ENCODE measurements at places on chromosomes 12 and 14.

DNA sequence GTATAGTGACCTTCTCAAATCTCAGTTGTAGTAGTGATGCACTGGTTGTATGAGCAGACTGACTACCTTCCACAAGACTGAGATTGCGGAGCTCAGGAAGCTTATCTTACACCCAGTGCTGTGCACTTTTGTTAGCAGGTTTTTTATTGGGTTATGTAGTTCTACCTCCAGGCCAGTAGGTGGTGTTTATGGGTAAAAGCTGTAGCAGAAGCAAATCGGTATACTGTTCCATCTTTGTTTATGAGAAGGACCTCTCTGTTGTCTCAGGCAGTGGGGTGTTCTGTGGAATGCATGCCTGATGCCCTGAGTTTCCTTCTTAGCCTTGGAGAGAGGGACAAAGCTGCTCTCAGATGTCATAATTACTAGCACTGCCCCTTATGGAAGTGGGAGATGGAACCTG is 217.8 kb downstream of the LRFN5 start:
- no peak for DNase-seq

GRCh38 chr12:65886996-65887395 is 62.7 kb downstream of the HMGA2 start:
- DNase-seq = no peak

DNA sequence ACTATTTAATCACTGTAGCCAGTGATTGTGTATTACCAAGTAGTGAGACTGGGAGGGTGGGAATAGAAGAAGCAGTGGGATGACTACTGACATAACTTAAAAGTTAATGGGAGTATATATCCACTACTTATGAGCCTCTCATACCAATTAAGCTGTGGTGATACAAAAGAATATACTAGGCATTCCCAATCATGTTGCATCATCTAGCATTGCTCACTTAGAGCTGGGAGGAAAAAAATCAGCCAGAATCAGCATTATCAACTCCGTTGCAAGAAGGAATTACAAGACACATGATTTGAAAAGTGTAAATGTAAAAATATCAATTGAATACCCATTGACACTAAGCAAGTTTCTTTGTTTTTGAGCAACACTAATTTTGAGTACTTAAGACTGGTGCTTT is 745 bp upstream of the PPP1R36 start:
- no peak for DNase-seq

GRCh38 chr12:93419388-93420034 is 22.2 kb downstream of the UBE2N start:
- no peak for DNase-seq

DNA sequence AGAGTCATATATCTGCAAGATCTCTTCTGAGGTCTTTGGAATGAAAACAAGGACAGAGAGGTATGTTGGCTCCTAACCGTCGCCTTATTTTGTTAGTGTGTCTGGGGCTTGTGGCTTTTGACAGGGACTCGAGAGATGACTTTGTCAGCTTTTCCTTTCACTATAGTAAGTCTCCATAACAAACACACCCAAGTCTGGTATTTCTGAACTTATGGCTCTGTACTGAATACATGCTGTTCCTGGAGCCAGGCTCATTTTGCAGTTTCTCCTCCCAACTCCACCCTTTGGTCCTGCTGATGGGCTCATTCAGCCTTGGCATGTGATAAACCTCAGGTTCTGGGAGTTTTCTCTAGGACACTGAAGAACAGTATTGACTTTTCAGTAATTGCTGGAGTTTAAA is 27.7 kb upstream of the TMED10 start:
- DNase-seq = no peak

- DNase-seq = no peak
These were observed 5.9 kb downstream of the RIMBP2 start for GRCh38 chr12:130709971-130710732.

GRCh38 chr12:27900920-27901879 is 71.3 kb downstream of the PTHLH start:
- no peak for DNase-seq

- no peak for DNase-seq
These were observed 12.4 kb downstream of the ZBTB42 start for GRCh38 chr14:104813286-104813685.

- no peak for DNase-seq
These were observed 110.2 kb downstream of the BTG1 start for GRCh38 chr12:92035477-92035876.

- no peak for DNase-seq
These were observed 7.6 kb downstream of the TMEM121 start for GRCh38 chr14:105533811-105534498.

DNA sequence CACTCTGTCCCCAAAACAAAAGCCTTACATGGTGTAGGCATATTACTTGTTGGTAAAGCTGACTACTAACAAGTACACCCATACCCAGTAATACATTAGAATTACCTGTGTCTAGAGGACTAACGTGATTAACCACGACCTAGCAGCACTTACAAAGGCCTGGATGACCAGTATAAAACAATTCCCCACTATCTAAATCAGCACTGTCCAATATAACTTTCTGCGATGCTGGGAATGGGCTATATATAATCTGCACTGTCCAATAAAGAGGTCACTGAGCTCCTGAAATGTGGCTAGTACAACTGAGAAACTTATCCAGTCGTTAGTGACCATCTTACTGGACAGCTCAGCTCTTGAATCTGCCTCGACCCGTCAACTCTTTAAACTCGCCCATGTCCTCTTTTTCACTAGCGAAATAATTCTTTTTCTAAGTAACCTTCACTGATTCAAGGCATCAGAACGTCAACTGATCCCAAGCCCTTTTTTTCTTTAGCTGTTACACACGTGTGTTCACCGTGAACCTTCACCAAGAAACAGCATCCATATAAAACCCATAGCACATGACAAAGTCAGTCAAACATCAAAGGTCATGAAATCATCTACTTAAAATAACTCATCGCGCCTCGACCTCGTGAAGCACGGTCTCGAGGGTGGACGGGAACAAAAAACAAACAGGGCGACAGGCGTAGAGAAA is 905 bp upstream of the CIPC start:
- DNase-seq = no peak

DNA sequence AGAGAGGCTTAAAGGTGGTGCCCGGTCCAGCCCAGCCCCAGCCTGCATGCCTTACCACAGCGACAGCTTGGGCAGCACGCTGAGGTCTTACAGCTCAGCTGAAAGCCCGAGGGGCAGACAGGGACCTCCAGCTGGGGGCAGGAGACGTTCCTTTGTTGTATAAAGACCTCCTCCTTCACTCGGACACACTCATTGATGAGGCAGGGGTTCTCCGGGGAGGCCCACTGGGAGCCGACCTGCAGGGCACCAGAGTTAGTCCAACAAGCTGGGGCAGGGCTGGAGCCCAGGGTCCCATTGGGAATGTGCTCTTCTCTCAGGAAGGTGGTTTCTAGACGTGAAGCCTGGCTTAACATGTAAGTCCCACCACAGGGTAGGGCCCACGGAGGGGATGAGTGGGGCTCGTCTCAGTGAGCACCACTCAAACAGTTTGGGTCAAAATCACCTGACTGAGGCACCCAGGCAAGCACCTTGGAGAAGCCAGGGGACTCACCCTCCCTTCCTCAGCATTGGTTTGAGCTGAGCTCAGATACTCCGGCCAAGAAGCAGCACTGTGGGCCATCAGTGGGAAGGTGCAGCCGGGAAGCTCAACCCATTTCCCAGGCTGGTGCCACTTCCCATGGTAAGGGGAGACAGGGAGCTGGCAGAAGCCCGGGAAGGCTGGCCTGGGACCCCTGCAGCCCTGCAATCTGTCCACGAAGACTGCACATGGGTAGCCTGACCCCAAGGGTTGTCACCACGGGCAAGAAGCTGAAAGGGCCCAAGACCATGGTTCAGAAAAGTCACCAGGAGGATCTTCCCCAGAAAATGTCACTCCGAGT is 24.3 kb upstream of the ANO2 start:
- DNase-seq = no peak

DNA sequence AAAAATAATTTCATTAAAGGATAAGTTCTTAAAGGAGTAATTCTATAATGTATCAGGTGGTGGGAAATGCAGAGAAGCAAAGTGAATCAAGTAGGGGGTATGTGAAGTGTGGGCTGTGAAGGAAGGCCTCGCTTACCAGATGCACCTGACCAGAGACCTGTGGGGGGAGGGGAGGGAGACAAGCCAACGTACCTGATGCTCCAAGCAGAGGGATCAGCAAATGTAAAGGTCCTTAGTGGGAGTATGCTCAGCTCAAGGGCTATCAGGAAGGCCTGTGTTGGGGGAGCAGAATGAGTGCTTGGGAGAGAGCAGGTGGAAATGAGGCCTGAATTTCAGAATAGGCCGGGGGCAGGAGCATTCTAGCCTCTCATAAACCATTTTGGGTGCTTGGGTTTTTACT is 57.1 kb downstream of the ANO4 start:
- DNase-seq = no peak

Data from activated CD4-positive, alpha-beta T cell treated with anti-CD3 and anti-CD28 coated beads for 48 hours (primary cell).